ENCODE measurements at places on chromosomes 11 and 22.

- DNase-seq, result no peak
Measured at GRCh38 chr11:126891556-126892217, 108.9 kb downstream of the KIRREL3 start.

- DNase-seq, result no peak
Measured at GRCh38 chr11:3216027-3216525, 2.5 kb downstream of the MRGPRG start.

GRCh38 chr11:116853461-116854073 lies 16.1 kb upstream of the APOA1 start:
- DNase-seq, result no peak

- peak; percentile 90 for DNase-seq
Measured at GRCh38 chr22:38927033-38927781, 30.2 kb upstream of the APOBEC3A start.

GRCh38 chr11:64850979-64851567 lies 6.6 kb upstream of the CDC42BPG start:
- no peak for DNase-seq

DNA sequence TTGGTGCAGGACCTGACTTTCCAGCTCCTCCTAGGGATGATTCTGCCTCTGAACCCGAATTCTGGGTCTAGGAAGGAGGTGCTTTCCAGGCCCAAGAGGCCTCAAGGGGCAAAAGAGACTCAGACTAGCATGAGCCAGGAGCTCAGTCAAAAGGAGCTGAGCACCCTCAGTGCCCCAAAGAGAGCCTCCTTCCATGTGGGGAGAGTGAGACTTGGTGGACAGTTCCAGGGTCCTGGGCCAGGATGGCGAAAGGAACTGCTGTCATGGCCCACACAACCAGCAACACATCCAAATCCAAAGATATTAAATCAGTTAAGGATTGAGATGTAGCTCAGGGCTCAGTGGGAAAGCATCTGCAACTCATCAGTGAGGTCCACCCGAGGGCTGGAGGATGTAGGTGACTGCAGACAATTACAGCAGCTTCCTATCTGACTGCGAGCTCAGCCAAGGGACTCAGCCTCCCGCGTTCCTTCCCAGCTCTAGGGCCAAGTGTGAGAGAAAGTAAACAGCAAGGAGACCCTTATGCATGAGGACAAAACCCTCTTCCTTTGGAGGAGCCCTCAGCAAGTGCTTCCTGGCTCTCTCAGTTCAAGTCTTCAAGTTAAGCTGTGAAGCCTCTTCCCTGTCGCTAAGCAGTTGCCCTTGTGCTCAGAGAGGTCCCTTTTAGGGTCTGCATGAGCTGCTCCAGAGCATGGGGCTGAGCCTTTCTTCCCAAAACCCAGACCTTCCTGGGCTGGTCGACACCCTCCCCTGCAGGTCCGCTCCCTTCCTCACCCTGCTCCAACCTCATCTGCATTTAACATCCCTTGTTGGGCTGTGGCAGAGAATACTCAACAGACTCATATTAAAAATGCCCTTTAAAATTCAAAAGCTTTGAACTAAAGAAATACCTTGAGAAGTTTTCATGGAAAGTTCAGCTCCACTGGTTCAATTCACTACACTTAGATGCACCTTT lies 35.8 kb downstream of the C11orf58 start:
- no peak for DNase-seq

DNA sequence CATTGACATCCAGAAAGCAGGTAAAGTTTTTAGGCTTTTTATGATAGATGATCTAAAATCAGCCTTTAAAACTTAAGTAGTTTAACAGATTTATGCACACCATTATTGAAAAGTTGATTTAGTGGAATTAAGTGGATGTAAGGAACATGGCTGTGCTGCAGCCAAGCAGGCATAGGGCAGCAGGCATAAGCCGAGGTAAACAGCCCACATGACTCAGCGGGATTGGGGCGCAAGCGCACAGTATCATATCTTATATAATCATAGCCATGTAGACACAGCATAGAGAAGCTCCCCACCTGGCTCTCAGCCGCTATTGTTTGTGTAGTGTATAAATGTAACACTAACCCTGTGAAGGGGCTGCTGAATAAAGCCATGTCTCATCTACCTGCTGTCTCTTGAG lies 157.5 kb downstream of the WNT11 start:
- no peak for DNase-seq

- no peak for DNase-seq
Measured at GRCh38 chr11:30811226-30811755, 225.1 kb upstream of the MPPED2 start.

- DNase-seq, result no peak
Measured at GRCh38 chr11:16769386-16769785, 30.9 kb downstream of the C11orf58 start.

- DNase-seq, result no peak
Measured at GRCh38 chr11:61138935-61139334, 22.3 kb downstream of the VPS37C start.

DNA sequence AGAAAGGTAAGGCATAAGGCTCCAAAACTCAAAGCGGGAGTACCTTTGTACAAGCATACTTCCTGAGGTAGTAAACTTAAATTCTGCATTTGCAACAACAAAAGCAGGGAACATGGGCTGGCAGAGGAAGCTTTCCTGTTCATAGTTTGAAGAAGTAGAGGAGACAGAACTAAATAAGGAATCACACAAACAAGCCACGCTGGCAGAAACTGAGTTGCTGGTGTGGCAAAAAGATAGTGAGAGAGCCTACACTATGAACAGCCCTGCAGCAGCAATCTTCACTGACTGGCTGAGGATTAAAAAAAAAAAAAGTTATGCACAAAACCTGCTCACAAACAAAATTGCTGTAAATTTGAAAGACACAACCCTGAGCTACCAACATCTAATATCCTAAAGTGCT lies 46.5 kb downstream of the FCHSD2 start:
- no peak for DNase-seq

DNA sequence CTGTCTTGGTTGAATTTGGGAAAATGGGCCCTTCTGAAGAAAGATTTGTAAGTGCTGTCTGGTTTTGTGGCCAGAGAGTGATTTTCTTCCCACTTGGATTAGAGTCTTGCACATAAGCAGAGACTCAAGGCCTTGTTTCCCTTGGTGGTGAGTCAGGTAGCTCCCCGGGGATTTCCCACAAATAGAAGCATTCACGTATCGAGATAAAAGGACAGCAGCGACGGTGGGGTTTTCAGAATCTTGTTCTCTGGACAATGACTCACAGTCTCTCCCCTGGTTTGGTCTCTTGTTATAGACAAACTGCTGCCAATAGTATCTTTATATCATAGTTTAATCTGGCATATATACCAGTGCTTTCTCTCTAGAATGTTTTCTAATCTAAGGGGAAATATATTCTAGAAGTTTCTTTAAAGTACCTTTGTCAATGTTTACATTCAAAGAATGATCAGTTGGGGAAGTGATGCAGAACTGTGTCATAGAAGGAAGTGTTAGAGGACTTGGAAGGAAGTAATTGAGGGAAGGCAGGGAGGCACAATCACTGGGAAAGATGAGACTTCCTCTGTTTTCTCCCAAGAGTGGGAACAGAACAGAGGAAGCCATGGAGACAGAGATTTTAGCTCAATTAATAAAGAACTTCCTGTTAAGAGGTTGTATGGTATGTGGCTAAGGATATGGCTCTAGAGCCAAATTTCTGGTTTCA lies 18.1 kb downstream of the POLA2 start:
- DNase-seq, result no peak

GRCh38 chr11:114399490-114400215 lies 658 bp downstream of the C11orf71 start:
- DNase-seq, result no peak

DNA sequence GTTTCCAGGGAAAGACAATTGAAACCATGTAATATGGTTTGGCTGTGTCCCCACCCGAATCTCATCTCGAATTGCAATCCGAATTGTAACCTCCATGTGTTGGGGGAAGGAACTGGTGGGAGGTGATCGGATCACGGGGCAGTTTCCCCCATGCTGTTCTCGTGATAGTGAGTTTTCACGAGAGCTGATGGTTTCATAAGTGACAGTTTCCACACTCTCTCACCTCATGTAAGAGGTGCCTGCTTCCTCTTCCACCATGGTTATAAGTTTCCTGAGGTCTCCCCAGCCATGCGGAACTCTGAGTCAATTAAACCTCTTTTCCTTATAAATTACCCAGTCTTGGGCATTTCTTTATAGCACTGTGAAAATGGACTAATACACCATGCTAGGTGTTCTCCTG lies 148.3 kb upstream of the CADM1 start:
- no peak for DNase-seq

GRCh38 chr11:72478669-72479068 lies 44.3 kb upstream of the CLPB start:
- DNase-seq, result no peak

DNA sequence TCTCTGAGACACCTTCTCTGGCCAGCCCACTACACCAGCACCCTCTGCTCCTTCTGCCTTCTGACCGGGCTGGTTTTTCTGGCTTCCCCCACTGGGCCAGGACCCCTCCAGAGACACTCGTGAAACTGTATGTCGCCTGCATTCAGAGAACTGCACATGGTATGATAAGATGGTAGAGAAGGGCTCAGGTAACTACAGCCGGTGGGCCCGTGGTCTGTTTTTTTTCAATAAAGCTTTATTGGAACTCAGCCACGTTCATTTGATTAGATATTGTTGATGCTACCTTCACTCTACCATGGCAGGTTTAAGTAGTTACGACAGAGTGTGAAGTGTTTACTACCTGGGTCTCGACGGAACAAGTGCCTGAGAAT lies 514.0 kb downstream of the TBC1D22A start:
- no peak for DNase-seq

DNA sequence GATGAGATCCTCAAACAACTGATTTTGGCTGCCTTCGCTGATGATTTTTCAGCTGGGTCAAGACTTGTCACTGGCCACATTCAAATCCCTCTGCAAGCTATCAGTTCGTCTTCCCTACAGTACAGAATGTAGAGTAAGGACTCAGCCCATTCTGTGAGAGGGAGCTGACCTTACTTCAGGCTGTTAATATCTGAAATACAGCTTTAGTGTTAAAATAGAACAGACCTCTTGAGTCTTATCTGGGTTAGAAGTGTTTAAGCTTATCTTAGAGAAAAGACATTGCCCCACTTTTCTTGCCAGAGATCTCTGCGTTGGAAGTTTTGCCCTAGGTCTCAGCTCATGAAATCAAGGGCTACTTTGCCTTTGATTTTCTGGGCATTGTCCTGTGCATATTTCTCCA lies 383.4 kb upstream of the LARGE1 start:
- DNase-seq, result no peak

DNA sequence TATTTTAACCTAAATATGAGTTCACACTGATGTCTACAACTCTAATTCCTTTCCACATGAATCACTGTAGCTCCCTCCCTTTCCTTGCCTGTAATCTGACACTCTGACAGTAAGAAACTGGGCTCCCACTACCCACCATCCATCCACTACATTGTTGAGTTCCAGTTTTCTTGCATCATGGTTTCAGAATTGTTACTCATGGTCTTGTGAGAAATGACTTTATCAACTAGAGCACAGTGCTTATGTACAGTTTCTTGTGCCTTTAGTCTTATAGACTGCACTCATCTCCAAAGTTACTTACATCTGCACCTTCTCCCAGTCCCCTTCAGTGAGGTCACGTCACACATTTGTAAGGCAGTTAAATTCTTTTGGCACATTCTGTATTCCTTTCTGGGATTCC lies 78.6 kb downstream of the RTL6 start:
- DNase-seq, result no peak

DNA sequence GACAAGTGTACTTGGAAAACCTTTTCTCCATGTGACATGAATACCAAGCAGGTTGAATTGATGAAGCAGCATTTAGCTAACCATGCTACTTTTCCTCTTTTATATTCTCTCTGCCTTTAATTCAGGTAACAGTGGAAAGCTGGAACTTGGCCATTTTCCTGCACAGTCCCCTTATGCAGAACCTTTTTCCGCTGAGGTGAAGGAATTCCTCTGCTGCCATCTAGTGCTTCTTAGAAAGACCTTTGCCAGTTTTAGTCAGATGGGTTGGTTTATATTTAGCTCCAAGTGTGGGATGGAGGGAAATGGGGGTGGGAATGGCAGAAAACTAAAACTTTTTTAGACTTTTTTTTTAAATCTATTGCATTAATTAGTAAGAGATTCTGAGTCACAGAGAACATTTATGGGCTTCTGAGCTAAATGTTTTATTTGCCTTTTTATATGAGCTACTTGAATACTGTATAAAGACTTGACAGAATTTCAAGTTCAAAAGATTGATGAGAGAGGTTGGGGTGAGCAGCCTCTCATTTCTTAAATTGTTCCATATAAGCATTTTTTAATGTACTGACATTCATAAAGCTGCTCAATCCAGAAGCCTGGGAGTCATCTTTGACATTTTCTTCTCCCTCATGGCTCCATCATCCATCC lies 153.9 kb upstream of the ZC3H12C start:
- DNase-seq, result peak; percentile 35

DNA sequence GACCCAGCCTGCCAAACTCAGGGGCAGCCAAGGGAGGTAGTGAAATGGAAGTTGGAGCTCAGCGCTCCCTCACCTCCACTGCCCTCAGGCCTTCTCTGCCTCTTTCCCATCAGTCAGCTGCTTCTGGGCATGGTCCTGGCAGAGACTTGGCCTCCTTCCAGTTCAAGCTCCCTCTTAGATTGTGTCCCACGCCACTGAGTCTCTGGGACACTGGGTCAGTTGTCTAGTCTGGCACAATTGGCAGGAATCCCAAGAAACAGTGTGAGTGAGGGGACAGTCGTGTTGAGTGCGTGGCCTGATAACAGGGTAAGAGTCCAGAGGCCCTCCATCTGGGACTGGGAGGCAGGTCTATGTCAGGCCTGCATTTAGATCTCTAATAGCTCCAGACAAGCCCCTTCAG lies 7.1 kb upstream of the SLC35E4 start:
- no peak for DNase-seq

- no peak for DNase-seq
Measured at GRCh38 chr11:122647736-122648275, 7.7 kb upstream of the UBASH3B start.

GRCh38 chr11:62370743-62371440 lies 33.6 kb downstream of the ASRGL1 start:
- DNase-seq, result no peak

DNA sequence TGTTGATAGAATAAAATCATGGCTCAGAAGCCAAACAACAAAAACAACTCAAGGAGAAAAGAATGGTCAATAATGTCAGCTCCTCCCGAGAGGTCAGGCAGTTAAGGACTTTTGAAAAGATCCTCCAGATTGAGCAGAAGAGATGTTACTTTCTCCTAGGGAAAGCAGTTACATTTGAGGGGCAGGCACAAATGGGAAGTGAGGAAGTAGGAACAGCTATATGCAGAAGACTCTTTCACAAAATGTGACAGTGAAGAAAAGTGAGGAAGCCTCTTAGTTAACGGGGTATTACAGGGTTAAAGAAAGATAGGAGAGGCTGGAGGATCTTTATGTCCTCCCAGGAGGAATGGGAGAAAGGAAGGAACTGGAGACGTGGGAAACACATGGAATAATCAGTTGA lies 3.4 kb downstream of the DCHS1 start:
- no peak for DNase-seq

GRCh38 chr11:17014321-17014832 lies at the start of gene PLEKHA7:
Gene PLEKHA7, minus strand, starts transcription at chr11:17014414. Its CDS starts 13 bp downstream, at chr11:17014401.
- DNase-seq, result no peak

GRCh38 chr11:16016468-16016829 lies 339.9 kb downstream of the SOX6 start:
- no peak for DNase-seq

GRCh38 chr11:567629-568292 lies 7.0 kb downstream of the RASSF7 start:
- no peak for DNase-seq
